Fibroblast of skin of left quadriceps (primary cell): ENCODE measurements at places on chromosomes 2 and 18.

- DNase-seq: peak; percentile 64
Observed at GRCh38 chr2:55156326-55156725, 75.8 kb downstream of the CLHC1 start.

- DNase-seq: no peak
Observed at GRCh38 chr2:230582851-230583283, 129.8 kb upstream of the CAB39 start.

DNA sequence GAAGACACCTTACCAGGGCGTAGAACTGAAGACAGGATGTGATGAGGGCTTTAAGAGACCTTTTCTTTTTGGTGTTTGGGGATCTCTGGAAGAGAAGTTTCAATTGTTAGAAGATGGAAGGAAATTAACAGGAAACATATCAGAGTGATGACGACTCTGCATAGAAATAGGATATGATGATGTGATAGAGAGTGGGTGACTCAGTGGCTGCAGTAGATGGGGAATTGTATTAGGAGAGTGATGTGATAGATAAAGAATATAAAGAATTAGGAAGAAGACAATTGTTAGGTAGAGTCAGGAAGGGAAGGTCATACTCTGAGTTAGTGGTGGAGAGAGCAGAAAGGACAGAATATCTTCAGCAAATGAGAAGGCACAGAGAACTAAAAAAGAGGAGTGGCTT is 593.9 kb downstream of the NYAP2 start:
- DNase-seq: no peak

- no peak for DNase-seq
Observed at GRCh38 chr2:6750411-6751158, 115.1 kb downstream of the CMPK2 start.

DNA sequence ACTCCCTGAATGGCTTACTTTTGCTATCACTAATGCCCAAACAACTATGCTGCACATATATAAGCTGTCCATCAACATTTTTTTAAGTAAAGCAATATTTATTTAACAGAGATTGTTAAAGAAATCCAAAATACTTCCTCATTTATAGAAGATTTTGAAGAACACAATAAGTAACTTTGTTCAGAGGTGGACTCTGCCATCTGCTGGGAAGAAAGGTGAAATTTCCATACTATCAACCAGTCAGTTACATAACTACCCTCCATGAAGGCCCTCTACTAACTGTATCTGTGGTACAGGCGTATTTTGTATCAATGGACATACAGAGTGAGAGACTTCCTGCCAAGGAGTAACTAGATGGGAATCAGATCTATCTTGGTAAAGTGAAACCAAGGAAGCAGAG is 106.0 kb downstream of the DTNB start:
- peak; percentile 29 for DNase-seq

GRCh38 chr2:219736209-219736608 is 108.8 kb downstream of the SLC4A3 start:
- DNase-seq: peak; percentile 54

DNA sequence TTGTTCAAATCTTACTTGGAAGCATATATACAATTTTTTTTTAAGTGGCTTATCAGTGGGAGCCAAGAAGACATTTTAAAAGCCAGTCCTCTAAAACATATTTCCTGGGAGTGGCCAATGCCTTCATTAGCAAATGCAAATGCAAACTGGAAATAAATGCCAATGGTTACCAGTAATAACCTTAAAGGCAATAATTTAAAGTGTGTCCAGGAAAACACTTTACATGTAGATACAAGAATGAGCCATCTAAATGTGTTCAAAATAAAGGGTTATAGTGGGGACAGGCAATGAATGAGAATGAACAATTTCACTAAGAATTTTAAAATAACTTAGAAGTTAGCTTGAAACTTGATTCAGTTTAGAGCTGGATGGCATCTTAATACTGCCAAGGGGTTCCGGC is 64.2 kb downstream of the FARSB start:
- DNase-seq: no peak

DNA sequence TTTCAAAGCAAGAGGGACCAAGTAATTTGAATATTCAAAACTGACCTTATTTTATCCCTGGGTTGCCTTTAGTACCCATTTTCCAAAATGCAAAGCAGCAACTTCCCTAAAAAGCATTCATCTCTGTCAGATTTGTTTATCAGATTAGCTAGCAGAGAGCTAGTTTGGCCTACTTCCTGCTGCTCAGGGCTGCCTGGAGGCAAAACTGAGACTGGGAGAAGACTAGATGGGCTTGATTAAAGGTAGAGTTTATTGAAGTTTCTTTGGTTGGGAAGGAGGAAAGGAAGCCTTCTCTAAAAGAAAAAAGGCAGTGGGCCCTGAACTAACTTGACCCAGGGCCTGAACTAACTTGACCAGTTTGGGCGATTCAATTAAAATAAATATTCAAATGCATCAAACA is 426.1 kb upstream of the FAM98A start:
- DNase-seq: no peak

DNA sequence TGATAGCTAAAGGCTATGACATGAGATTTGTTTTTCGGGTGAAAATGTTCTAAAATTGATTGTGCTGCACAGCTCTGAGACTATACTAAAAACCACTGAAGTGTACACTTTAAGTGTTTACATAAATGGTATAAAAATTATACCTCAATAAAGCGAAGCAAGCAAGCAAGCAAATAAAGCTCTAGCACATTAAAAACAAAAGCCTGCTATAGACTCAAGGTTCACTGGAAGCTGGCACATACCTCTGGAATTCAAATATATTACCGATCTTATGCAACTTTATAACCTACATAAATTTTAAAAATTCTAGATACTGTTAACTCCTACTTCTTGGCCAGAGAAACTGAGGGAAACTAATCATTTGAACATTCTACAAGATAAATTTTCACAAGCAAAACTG is 20.1 kb downstream of the PELI1 start:
- DNase-seq: no peak

DNA sequence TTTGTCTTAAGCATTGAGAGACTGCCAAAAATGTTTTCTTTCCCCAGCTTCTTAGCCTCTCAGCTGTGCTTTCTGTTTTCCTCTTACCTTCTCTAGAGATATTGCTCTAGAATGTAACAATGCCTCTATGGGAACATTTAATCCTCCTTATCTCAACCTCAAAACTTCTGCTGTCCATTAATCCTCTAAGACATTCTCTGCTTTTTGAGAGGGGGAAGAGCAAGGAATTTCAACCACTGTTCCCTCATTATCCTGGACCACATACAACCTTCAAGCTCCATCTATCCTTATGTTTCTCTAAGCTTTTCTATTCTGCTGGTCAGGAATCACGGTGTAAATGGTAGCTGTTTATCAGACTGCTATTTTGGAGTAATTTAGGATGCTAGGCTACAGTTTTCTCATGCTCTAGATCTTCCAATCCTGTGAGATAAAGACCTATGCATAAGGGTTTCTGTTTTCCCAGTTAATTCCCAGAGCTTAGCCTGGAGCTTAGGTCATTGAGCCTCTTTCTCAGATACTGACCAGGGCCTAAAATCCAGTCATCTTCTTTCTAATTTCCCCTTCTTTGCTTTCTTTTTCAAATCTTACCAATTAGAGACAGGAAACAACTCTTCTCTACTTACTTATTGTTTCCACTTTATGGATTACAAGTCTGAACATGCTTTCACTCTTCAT is 282.0 kb downstream of the CALCRL start:
- no peak for DNase-seq

DNA sequence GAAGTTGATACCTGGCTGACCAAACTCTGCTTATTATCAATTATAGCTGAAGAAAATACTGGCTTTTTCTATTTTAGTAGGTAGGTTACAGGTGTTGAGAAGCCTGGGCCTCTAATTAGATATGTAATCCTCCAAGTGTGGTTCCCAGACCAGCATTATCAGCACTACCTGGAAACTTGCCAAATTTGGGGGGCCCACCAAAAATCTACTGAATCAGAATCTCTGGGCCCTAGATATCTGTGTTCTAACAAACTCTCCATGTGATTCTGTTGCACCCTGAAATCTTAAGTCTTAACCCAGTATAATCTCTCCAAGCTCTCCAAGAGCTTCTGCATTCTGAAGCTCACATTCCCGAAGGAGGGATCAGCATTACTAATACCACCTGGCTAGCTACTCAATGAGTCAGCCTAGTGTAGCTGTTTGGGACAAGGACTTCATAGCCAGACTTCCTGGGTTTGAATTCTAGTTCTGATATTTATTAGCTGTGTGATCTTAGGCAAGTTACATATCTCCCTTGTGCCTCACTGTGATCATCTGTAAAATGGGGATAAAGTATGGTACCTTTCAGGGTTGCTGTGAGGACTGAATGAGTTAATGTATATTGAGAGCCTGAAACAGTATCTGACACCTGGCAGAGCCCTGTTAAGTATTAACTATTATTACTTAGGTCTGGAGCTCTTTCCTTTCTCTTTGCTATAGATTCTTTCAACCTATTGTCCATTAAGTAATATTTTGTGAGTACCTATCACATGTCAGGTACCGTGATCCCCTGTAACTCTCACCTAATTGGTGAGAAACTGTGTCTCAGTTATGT is 94.1 kb upstream of the CD302 start:
- DNase-seq: peak; percentile 33
